ENCODE measurements at places on chromosomes 5 and 9.

- peak; percentile 66 for DNase-seq
Measured at GRCh38 chr9:21160178-21160577, 6.3 kb downstream of the IFNA21 start.

DNA sequence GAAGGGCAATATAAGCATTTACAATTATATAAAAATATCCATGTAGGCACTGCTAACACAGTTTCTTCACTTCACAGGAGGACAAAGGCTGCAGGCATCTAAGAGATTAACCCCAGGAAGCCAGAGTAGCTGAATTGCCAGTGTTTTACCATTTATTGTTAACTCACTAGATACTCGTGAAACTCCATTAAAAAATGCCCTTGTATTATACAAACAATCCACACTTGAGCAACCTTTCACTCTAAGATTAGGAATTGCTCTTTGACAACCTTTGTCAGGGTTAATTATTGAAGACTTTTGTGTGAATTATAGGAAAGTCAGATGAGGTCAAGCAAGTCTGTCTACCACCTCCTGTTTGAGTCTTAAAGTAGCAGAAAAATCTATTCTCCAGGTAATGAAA lies 317.8 kb downstream of the ADGRV1 start:
- no peak for DNase-seq

- DNase-seq: no peak
Measured at GRCh38 chr9:35566417-35566816, 38.6 kb upstream of the TESK1 start.

DNA sequence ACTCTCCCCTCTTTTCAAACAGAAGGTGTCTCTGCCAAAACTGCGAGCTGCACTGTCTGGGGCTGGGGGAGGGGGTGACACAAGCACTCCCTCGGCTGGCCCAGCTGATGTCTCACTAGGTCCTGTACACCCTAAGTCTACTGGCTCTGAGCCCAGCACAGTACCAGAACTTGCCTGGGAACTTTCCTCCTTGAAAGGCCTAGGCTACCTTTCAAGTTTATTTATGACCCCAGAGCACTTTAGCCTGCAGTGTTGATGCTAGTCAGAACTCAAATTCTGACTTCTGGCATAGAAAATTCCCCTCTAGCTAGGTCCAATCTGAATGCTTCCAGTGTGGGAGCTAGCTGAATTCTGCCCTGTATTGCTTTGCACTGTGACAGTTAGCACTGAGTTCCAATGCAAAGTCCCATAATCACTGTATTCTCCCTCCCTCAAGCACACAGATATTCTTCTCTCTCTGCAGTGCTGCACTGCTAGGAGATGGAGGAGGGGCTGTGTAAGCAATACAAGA lies 10.5 kb downstream of the LURAP1L start:
- DNase-seq: no peak

- no peak for DNase-seq
Measured at GRCh38 chr5:56812110-56812509, 3.2 kb upstream of the MAP3K1 start.

- no peak for DNase-seq
Measured at GRCh38 chr9:37429441-37430285, 7.2 kb downstream of the GRHPR start.

DNA sequence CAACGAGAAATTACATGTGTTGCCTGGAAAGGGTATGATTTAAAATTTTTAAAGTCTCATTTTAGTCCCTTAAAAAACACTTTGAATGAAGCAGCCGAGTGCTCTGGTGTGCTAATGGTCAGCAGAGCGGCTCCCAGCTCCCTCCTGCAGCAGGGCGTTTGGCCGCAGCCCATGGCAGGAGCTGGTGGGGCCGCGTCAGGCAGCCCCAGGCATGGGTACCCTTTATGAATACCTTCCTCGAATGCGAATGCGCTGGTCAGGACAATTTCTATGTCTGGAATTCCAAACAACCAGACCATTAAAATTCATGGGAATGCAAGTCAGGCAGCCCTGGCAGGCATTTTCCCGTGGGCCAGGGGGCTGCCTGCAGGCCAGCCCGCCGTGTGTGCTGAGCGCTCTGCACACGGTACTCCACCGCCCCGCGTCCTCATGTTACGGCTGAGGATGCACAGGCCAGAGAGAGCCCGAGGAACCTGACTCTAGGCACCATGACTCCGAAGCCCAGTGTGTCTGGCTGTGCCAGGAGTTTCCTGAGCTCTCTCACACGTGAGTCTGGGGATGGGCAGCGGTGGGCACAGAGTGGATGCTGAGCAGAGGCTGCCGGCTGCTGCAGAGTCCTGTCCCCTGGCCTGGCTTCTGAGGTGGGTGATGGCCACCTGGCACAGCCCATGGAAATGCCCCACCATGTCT lies 123.7 kb downstream of the WNK2 start:
- no peak for DNase-seq

DNA sequence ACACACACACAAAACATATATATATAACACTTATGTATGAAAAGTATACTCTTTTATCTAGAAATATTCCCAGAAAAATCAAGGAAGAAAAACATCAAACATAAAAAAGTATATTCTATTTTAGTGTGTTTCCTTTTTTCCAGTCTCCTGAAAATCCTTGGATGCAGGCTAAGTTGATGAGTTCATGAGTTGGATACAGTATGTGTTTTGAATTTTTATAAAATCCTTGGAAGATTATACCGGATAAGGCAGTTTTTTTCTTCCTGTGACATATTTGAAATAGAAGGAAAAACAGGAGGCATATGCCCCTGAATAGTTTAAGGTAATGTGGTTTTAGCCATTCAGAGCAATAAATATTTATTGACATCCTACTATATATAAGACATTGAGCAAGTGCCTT lies 203.6 kb downstream of the SNX18 start:
- DNase-seq: no peak

- DNase-seq: no peak
Measured at GRCh38 chr9:127095411-127095810, 27.0 kb downstream of the ANGPTL2 start.

GRCh38 chr5:124698770-124699169 lies 47.7 kb downstream of the ZNF608 start:
- DNase-seq: no peak

DNA sequence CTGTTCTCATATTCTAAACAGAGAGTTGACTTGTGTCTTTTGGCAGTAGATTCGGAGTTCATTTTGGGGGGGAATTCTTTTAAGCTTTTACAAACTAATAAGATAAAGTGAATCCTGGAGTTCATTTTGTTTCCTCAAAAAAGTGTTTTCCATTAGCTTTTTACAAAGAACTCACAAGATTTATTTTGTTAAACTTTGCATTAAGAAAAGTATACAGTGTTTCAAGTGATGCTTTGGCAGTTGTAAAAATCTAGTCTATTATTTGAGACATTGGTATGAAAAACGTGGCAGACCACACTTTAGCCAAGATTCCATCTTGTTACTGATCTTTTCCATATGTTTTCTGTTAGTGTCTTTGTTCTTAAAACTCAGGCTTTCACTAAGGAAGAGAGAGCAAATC lies 1.2 kb upstream of the OMD start:
- DNase-seq: no peak

- DNase-seq: no peak
Measured at GRCh38 chr5:123429221-123429954, 6.2 kb upstream of the CEP120 start.

DNA sequence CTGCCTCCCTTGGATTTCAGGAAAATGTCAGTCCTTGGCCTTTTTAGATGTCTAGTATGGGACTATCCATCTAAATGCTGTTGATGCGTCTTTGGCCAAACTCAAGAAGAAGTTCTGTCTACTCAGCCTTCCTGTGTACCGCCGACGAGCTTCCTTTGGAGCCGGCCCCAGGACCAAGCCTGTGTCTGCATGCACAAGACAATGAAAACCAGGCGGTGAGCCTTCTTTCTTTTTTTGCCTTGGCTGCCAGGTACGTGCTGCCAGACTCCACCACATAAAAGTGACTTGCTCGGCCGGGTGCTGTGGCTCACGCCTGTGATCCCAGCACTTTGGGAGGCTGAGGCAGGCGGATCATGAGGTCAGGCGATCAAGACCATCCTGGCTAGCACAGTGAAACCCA lies 6.0 kb upstream of the NEURL1B start:
- no peak for DNase-seq

- DNase-seq: no peak
Measured at GRCh38 chr5:112122353-112122752, 296.7 kb downstream of the EPB41L4A start.

GRCh38 chr9:70170151-70170790 lies 88.5 kb upstream of the SMC5 start:
- DNase-seq: no peak

GRCh38 chr5:132556153-132556762 lies 519 bp upstream of the RAD50 start:
- no peak for DNase-seq

GRCh38 chr5:76705574-76705973 lies 10.4 kb upstream of the F2R start:
- no peak for DNase-seq

- DNase-seq: no peak
Measured at GRCh38 chr5:120140501-120140900, 323.6 kb upstream of the PRR16 start.

GRCh38 chr5:29079771-29080170 lies 2041.4 kb upstream of the CDH9 start:
- no peak for DNase-seq

- peak; percentile 53 for DNase-seq
Measured at GRCh38 chr5:77076961-77077828, 9.9 kb downstream of the ZBED3 start.
